ENCODE measurements at places on chromosomes 5 and 9.

DNA sequence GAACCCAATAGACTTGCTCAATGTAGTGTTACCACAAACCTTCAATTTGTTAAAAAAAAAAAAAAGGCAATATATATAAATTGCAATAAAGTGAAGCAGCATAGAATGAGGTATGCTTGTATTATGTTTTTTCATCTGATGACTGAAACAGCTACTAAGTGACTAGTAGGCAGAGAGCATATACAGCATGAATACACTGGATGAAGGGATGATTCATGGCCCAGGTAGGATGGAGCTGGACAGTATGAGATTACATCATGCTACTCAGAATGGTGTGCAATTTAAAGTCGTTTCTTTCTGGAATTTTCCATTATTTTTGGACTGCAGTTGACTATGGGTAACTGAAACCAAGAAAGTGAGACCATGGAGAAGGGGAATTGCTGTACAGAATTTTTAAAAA lies 161.2 kb downstream of the GNA14 start:
- no peak for DNase-seq

GRCh38 chr5:6747103-6747502 lies 33.9 kb downstream of the TENT4A start:
- no peak for DNase-seq

GRCh38 chr5:22341406-22341805 lies 511.7 kb downstream of the CDH12 start:
- no peak for DNase-seq

DNA sequence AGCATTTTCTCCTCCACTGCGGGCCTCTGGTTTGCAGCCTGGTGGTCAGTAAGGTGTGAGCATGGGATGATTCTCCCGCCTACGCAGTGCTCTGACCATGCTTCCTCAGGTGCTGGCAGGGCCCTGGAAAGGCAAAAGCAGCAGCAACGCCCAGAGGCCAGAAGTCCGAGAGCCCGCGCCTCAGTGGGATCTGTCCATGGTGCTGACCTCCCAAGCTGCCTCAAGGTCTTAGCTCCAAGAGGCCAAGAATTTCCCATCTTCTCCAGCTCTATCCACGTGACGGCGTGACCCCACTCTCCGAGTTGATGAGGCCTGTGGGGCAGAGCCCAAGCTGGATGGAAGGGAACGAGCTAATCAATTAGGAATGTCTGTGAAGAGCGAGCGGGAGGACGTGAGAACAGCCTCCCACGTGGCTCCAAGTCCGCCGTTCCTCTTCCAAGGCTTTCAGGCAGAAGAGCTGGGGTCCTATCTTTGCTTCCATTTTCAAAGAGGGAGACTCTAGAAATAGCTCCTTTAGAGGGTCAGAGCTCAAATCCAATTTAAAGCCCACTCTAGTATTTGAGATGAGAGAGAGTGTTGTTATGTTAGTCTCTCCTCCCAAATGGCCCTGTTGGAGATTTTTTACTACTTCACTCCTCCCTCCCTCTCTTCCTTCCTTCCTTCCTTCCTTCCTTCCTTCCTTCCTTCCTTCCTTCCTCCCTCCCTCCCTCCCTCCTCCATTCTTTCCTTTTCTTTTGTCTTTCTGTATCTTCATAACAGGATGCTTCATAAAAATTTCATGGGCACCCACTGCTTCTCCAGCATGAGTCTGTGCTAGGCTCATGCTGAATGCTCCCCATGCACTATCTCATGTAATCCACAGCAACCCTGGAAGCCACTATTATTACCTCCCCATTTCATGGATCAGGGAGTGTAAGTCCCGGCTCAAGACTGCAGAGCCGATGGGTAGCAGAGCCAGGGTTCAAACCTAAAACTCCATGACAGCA lies 69.3 kb downstream of the OLFM1 start:
- no peak for DNase-seq

- no peak for DNase-seq
These were observed 82.7 kb downstream of the HSD17B3 start for GRCh38 chr9:96219026-96219899.

GRCh38 chr5:5755888-5756287 lies 333.4 kb downstream of the ICE1 start:
- no peak for DNase-seq

- no peak for DNase-seq
These were observed 103.8 kb downstream of the ANKRD55 start for GRCh38 chr5:56129288-56129687.

GRCh38 chr9:8391566-8391965 lies 592.0 kb upstream of the DMAC1 start:
- no peak for DNase-seq

GRCh38 chr5:169265888-169266287 lies 35.1 kb downstream of the SLIT3 start:
- DNase-seq, result no peak

- no peak for DNase-seq
These were observed 35.2 kb downstream of the DDX4 start for GRCh38 chr5:55773057-55773456.

GRCh38 chr5:56078278-56079156 lies 83.8 kb upstream of the IL6ST start:
- no peak for DNase-seq

- no peak for DNase-seq
These were observed 101.8 kb downstream of the SPRY4 start for GRCh38 chr5:142222866-142223558.

- no peak for DNase-seq
These were observed 85.2 kb downstream of the CYFIP2 start for GRCh38 chr5:157350939-157351801.

GRCh38 chr5:151151793-151152192 lies 5.8 kb downstream of the ANXA6 start:
- no peak for DNase-seq

DNA sequence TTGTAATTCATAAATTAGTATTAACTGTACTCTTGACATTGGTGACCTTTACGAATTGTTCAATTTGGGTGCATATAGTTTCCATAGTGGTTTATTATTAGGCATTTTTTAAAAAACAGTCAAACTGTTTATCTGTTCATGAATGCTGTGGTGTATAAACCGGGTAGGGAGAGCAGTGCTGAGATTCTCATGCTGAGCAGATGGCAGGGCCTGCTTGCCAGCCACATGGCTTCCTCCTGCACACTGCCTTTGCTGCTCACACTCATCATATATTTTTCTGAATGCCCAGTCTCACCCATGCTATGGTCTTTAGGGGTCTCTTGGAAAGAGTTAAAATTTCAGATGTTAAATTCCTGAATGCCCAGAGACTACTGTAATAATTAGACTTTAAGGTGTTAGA lies 40.8 kb downstream of the NNT start:
- DNase-seq, result no peak

GRCh38 chr9:93827545-93828330 lies 127.4 kb downstream of the BARX1 start:
- no peak for DNase-seq

DNA sequence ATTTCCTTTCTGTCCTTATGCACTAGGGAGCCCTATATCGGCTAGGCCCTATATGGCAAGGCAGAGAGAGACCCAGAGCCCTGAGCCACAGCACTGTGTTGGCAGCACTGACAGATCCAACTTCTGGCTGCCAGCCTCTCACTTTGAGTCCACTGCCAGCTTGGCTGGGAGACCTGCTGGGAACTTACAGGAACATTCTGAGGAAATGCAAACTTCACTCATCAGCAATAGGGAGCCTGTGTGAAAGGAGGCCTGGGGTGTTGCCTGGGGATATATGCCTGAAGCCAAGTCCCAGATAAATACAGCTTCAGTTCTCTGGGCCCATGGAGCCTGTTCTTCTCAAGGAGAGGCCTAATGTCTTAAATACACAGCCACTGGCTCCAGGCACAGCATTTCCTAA lies 78.0 kb downstream of the ADRB2 start:
- DNase-seq, result no peak
